ENCODE measurements at places on chromosomes 6 and 20.

DNA sequence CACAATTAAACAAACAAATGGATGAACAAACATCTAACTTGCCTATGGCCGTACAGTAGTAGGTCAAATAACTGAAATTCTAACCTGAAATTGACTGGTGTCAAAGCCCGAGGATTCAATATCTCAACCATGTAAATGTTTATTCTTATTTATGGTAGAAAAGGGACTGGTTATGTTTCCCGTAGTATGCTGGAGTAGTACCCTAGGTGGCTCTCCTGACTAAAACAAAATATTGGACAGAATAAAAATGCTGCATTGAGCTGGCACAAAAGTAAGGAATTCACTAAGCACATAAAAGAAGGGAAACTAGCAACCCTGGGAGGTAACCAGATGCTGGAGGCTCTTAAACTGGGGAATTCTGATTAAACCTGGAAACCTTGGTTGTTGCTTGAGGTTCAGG lies 117.1 kb upstream of the PREP start:
- no peak for DNase-seq

- DNase-seq = no peak
Observed at GRCh38 chr20:19019734-19020364, 192.6 kb upstream of the SLC24A3 start.

DNA sequence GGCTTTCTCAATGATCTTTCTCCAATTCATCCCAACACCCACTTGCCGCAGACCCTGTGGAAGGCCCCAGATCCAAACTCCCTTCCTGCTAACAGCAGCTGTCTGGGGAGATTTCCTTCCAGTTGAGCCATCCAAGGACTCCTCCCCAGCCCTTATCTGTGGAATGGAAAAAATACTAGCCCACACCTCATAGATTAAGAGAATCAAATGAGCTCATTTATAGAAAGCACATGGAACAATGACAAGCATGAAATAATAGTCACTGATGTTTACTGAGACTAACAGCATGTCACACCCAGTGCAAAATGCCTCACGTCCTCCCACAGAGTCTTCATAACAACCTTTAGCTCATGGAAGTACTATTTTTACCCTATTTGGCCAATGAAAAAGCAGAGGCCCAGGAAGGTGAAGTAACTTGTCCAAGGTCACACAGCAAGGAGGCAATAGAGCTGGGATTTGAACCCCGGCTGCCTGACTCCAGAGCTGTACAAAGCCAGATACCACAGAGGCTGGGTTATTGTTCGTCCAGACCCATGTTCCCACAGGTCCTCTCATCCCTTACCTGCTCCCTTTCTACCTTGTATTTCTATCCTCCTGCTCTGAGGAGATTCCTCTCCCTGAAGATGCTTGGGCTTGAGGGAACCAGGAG lies 23.4 kb upstream of the PTGIS start:
- DNase-seq = no peak

GRCh38 chr6:26581164-26581915 lies 15.4 kb upstream of the ABT1 start:
- DNase-seq = no peak

DNA sequence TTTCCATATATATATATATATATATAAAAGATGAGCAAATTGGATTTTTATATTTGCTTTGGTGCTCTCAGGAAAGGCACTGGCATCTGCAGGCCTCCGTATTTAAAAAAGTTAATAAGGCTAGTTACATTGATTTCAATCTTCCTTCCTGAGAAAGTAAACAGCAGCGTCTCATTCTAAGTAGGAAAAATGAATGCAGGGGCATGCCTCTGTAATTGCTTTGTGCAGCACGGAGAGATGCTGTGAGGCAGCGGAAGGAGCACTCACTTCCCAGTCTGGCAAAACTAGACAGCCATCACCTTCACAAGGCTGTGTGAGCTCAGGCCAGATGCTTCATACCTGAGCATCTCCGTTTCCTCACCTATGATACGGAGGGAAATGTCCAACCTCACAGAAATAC lies 303.7 kb downstream of the PTPRT start:
- no peak for DNase-seq

All from neural progenitor cell (in vitro differentiated cells).